ENCODE measurements at places on chromosomes 4 and X.

DNA sequence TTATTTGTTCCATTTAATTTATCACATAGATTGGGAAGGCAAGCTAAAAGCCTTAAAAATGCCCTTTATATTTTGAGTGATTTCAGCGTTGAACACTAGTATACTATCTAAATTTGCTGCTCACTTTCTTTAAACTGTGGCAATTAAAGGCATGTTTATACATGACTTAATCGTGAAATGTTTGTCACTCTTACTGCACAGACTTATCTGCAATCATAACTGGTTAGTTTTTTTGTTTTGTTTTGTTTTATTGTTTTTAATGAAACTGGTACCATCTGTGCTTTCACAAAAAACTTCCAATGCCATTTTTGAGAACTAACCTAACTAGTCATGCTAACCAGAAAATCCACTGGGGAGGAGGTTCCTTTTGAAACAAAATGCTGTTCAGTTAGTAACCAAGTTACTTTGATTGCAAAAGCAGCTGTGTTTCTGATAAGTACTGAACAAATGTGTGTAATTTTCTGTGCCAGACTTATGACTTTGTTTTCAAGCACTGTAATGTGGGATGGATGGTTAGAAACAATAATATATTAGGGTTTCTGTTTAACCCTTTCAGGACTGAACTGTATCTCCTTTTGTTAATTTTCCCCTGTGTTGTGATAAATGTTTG lies 56.1 kb downstream of the CCKAR start:
- no peak for DNase-seq

GRCh38 chrX:98523026-98523425 lies 1639.3 kb downstream of the RPA4 start:
- DNase-seq: no peak

- DNase-seq: no peak
Measured at GRCh38 chrX:96480081-96480480, 204.6 kb upstream of the DIAPH2 start.

- DNase-seq: no peak
Measured at GRCh38 chr4:100106982-100107381, 83.3 kb downstream of the DDIT4L start.

GRCh38 chr4:120616-121015 lies 3.7 kb upstream of the ZNF718 start:
- no peak for DNase-seq

All from stimulated activated CD8-positive, alpha-beta memory T cell treated with anti-CD3 and anti-CD28 coated beads, Interleukin-4, amount 100 ng/mL, for 24 hours (primary cell).